HS-5 (cell line): ENCODE measurements at places on chromosomes 4 and X.

DNA sequence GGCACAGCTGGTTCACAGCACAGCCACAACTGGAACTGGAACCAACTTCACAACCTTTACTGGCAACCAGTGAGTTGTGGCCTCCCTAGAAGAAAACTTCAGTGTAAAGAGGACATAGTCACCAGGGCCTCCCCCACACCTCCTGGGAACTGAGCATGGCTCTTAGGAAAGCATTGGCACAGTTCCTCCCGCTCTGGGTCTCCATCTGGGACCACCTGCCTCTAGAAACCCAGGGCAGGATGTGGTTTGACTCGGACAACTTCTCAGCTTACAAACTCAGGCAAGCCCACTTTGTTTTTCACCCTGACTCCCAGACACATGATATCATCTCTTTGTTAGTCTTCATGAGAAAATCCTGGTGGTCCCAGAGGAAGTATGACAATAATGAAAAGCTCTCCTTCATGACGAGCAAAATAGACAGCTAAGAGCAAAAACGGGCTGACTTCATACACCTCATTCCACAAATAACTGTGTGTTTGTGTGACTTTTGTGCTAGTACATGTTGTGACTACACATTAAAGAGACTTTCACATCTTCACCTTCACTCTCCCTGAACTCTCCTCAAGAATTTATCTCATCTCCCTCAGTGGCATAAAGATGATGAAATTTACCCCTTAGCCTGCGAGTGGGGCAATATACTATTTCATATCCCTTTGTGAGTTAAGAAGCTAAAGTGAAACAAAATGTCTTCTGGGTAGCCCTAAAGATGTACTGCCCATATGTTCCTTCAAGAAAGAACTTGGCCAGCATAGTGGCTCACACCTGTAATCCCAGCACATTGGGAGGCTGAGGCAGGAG is 75.4 kb downstream of the SH3KBP1 start:
- no peak for DNase-seq

DNA sequence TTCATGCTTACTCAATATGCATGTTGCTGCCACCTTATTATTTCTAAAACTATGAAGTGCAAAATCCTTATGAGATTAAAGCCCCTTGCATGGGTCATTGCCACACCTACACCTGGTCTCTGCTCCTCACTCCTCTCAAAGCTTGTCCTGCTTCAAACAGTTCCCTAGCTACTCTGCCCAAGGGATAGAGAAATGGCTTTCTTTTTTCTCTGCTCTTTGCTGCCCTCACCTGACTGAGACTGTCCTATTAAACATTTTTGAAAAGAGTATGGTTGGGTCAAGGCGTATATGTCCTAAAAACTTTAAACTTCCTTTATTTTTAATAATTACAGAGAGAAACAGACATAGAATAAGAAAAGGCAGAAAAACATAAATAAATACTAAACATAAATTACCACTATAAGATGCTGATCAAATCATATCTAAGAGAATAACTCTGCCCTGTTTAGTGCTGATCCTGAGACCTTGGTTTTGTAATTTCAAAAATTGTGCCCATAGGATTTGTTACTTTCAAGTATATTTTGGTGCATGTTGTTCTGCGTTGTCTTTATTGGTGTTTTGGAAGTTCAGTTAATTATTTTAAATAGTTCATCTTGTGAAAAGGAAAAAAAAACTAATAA is 704.9 kb upstream of the PABPC4L start:
- no peak for DNase-seq

DNA sequence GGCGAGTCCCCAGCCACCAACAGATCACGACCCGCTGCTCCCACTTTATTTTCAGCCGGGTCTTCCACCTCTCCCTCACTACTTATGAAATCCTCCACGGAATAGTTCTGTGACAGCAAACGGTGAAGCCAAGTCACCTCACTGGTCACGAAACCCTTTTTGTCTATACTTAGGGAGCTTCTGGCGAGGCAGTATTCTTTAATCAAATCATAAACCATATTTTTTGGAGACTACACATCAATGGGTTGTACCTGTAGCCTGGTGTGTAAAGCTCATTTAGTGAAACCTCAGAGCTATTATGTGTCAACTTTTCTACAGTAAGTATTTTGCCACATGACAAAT is 809 bp upstream of the H2AZ1 start:
- DNase-seq, result no peak

GRCh38 chr4:83334425-83335241 is at the start of gene HPSE:
Gene HPSE, minus strand, starts transcription at chr4:83334848. Its CDS starts 66 bp downstream, at chr4:83334782.
- no peak for DNase-seq

DNA sequence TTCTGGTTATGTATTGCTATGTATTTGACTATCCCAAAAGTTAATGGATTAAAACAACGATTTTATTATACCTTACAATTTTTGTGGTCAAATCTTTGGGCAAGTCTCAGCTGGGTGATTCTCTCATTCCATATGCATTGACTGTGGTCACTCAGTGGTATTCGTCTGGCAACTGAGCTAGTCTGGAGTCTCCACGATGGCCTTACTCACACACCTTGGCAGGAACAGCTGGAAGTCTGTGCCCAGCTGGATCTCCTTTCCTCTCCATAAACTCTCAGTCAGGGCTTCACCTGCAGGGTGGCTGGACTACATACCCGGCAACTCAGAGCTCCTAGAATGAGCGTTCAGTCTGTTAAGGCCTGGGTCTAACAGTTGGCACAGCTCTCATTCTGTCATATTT is 141.1 kb upstream of the WDFY3 start:
- DNase-seq, result no peak

DNA sequence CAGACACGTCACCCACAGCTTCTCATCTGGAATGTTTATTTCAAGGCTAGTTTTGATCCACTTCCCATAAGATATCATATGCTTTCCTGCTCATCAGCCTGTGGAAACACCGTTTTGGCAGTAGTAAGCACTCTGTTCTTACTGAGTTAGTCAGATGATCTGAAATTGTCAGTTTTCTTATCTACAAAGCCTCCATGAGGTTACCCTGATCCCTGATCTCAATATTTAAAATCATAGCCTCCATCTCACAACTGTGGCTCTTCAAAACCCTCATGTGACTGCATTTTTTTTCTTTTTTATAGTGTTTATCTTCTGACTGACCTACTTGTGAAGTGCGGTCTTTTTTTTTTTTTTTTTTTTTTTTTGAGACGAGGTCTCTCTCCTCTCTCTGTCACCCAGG is 22.7 kb downstream of the BST1 start:
- DNase-seq, result no peak

DNA sequence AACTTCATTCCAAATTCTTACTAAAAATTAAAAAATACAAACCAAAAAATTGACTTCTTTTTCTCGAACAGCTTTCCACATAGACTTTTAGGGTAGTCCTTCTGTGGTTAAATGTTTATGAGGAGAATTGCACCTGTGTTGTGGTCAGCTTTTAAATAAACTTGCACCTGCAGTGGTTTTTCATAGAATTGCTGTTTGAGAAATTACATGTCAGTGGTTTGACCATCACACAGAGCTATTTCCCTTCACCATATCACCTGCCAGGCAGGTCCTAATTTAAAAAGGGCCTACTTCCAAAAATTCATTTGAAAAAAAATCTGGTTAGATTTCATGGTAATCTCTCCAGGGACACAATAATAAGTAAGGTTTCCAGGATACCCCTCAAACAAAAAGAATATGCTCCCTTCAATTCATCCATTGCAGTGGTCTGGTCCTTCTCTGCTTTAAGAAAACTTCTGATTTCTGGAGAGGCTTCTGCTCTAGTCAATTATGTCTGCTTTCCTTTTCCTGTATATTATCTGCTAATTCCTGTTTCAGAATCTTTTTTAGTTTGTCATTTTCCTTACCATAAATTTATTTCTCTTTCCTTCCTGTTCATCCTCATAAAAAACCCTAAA is 9.8 kb upstream of the UTP3 start:
- DNase-seq, result no peak

- peak; percentile 67 for DNase-seq
Observed at GRCh38 chr4:29711226-29711625, 1008.9 kb upstream of the PCDH7 start.
